GM06990 (cell line): ENCODE measurements at places on chromosomes 7 and 10.

DNA sequence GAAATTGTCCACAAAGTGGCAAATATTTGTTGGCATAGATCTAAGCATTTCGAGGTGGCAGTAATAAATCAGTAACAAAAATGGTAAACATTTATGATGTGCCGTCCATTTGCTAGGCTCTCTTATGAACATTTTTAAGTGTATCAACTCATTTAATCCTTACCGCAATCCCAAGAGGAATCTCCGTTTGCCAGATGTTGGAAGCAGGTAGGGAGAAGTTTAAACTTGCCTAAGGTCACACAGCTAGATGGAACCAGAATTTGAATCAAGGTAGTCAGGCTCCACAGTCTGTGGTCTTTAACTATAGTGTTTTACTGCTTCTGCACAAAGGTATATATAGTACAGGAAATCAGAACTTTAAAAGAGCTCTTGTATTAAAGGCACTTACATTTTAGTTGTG lies 2.6 kb downstream of the MKLN1 start:
- DNase-seq = no peak

DNA sequence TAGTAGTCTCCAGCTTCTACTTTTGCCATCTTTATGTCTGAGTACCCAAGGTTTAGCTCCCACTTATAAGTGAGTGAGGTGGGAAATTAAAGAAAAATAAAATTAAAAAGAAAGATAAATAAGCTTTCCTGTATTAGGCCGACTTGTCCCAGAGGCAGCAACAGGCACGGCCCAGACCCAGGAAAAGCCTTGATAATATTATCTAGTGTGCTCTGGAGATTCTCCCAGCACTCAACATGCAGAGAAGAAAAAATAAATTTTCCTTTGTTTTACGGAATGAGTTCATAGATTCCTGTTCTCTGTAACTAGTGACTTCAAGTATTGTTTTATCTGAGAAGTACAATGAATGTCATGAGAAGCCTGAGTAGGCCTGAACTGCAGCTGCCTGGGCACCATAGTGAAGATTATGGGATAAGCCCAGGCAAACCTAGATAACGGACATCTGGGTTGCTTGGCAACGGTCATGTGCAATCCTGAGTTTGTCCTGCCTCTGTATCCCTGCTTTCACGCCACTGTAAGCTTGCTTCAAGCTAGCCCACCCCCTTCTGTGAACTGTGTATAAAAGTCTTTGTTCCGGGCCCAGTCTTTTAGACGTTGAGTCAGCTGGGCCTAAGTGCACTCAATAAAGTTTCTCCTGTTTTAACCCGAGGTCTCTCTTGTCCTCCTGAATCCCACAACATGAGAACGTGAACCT lies 6.4 kb downstream of the ATE1 start:
- no peak for DNase-seq

GRCh38 chr7:20541608-20542349 lies 73.7 kb upstream of the ABCB5 start:
- DNase-seq = peak; percentile 46

- no peak for DNase-seq
Observed at GRCh38 chr7:94738071-94738470, 82.1 kb upstream of the SGCE start.

- DNase-seq = no peak
Observed at GRCh38 chr7:159039716-159040115, 105.0 kb downstream of the VIPR2 start.

DNA sequence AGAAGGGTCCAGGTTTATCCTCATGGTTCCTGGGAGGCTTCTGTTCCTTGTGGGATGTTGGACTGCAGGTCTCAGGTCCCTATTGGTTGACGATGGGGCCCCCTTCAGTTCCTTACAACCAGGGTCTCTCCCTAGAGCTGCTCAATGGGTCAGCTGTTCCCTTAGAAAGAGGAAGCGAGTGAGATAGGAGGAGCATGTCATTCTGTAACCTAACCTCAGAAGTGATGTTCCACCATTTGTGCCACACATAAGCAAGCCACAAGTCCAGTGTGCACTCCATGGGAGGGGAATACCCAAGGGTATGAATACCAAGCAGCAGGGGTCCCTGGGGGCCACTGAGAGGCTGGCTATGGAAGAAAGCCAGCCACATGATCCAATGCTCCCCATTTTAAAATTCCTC lies 192.7 kb downstream of the GATA3 start:
- DNase-seq = no peak

DNA sequence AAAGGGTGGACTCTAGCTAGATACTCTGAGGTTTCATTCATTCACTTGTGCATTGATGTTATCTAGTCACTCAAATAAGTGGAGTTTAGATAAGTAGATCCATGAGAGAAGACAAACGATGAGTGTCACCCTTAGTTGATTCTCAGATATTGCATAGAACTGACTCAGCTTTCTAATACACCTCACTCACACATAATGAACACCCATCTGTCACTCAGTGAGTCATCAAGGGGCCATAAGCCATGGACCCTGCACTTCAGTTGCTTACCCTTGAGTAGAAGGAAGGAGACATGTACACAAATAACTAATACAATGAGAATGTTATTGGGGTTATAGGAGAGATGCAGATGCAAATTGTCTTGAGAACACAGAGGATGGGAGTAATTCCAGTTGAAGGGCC lies 163.8 kb downstream of the SORCS3 start:
- DNase-seq = no peak

DNA sequence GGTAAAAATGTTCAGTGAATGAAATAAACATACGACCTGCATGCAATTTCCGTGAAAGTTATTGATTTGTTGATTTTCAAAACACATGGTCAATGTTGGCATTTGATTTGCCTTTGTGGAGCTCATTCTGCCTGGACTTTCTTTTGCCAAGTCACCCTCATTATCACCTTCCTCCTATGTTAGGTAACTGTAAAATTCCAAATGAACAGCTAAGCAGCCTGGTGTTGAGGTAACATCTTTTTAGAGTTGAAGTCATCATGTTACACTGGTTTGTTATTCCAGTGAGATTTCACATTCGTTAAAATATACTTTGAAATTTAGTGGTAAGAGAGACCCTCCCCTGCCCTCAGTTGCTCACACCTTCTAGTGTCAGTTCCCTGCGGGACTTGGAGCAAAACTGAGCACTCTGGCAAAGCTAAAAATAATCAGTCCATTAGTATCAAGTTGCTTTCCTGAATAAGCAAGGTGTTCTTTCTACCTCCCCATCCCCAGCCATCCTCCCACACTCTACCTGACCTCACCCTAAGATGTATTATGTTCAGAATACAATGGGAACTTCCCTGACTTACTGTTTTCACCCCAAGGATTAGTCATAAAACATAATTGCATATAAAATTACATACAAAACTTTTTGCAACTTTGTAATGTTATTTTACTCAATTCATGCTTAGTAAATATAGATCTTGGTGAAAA lies 283.3 kb upstream of the SEMA3A start:
- no peak for DNase-seq

- DNase-seq = no peak
Observed at GRCh38 chr7:24797270-24797669, 40.0 kb upstream of the GSDME start.

- no peak for DNase-seq
Observed at GRCh38 chr10:104351061-104351702, 2.5 kb upstream of the CFAP58 start.

DNA sequence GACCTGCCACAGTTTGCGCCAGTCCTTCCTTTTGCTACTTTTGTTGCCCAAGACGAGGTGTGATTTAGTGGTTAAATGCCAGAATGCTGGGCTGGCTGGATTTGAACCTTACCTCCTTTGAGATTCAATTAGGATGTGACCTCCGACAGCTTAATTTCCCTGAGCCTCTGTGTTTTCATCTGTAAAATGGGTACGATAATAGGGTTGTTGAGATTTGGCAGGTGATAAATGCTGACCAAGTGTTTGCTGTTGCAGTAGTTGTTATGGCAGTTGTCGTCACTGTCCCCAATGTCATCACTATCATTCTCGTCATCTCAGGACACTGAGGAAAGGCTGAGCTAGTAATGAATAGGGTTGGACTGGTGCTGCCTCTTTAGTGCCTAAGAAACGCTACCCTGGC lies 61.1 kb downstream of the GRK5 start:
- DNase-seq = no peak

- peak; percentile 22 for DNase-seq
Observed at GRCh38 chr7:114663502-114663901, 248.9 kb downstream of the FOXP2 start.

DNA sequence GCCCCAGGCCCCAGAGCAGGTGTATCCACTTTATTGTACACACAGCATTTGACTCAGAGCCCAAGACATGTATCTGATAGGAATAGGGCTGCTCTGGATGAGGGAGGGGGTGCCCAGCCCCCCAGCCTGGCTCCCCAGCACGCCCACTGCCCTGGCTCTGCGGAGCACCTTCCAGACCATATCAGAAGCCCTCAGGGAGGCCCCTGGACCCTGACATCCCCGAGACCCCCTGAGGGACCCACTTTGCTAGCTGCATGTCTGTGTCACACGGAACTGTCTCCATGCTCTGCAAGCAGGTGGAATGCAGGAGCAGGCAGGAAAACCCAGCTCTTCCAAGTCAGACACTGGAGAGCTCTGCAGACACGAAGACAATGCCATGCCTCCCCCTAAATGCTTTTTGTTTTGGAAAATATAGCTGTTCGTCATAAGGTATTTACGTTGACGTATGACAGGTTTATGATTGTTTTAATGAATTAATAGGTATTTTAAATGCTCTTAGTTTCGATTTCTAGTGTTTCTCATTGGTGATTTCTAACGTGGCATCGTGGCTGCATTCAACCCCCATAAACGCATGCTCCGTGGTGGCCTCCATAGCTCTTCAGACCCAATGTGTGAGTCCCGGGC lies 92.8 kb upstream of the INSIG1 start:
- no peak for DNase-seq

DNA sequence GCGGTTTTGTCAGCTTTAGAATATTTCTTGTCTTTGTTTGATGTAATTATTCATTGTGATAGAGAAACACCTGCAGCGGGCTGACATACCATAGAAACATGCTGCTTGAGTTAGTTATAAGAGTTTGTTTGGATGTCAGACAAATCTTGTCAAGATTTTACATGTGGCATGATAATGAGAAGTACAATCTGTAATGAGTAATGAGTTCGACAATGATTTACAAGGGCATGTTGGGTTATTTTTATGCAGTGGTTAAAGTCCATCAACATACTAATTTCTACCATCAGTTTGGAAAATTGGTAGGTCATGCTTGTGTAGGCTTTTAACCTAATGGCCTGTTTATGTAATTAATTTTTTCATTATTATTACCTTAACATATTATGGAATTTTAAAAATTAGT lies 31.3 kb downstream of the FZD1 start:
- no peak for DNase-seq
